ENCODE measurements at places on chromosomes 7 and 10.

DNA sequence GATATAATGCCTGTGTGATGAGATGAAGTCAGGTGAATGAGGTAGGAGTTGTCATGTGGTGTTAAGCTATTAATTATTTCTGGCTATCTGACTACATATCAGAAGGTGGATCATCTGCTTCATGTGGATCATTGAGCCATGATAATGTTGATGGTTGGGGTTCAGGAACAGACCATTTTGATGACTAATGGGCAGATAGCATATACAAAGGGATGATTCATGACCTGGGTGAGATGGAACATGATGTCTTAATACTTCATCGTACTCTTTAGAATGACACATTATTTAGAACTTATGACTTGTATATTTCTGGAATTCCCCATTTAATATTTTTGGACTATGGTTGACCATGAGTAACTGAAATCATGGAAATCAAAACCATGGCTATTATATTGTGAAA lies 155.1 kb downstream of the OR13A1 start:
- no peak for DNase-seq

DNA sequence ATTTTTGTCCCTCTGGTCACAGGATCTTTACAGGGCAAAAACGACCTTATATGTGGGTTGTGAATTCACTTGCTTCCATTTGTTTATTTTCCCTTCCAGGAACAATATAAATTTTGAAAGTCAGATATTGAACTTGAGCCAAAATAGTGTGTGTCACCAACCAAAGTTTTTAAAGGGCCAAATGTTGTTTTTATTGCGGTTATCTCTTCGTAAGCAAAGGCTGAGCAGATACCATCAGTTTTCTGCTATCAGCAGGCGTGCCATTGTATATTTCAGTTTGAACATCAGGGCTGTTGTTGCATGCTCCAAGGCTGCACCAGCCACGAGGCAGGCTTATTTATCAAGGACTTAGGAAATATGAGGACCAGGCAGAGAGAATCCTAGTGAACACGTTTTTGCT lies 160.3 kb downstream of the PAXIP1 start:
- no peak for DNase-seq

DNA sequence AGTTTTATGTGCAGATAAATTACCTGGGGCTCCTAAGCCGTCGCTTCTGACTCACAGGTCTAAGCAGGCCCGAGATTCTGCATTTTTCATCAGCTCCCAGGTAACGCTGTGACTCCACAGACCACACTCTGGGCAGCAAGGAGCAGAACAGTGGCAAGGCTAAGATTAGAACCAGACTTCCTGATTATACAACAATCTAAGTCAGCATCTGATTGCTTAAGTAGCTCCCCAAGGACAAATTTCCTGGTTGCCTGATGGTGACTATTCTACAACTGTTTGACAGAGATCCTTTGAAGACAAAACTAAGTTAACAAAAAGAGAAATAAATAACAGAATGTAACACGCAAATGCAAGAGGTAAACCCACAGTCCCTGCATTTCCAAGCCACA lies 69.0 kb downstream of the CREB3L2 start:
- DNase-seq: no peak

DNA sequence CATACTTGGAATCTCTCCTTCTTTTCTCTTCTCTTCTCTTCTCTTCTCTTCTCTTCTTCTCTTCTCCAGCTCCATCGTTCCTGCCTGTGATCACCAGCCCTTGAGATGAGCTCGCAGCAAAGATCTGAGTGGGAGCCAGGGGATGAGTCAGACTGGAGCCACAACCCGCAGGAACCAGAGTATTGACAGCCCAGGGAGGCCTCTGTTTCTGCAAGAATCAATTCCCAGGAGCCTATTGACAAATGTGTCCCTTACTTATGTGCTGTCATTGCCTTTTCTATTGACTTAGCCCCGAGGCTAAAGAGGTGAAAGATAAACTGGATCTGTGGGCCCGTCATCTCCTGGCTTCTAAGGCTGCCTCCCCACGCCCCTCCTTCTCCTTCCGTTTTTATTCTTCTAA lies 13.1 kb upstream of the HABP2 start:
- no peak for DNase-seq

- no peak for DNase-seq
Observed at GRCh38 chr10:79452174-79452611, 6.8 kb upstream of the ZCCHC24 start.

Measured in T-helper 9 cell (primary cell).